SHP77 (cell line): ENCODE measurements at places on chromosomes 5 and 9.
A peak's percentile ranks its signal among the peaks of the same experiment; 100 is the strongest.

DNA sequence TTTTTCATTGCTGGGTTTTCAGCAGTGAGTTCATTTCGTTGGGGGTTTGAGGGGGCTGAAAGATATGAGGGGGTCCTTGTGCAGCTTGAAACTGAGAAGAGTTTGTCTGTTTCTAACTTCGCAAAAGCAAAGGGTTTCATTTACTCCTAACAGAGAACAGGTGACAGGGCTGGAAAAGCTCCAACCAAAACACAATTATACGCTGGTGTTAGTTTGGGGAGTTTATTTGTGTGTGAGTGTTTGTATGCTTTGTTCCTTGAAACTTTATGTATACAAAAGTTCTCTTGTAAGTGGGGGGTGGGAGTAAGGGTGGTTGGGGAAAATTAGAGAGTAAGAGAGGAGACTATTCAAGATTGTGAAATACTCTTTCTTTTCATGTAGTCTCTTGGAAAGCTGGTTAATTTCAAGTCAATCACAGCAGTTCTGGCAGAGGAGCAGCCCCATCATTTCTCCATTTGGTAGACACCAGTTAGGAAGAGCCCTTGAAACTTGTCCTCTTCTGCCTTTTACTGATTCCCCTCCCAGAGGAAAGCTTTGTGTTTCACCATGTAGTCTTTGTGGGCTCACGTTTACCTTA is 881 bp downstream of the TNFAIP8 start:
- no peak for DNase-seq

GRCh38 chr5:68253624-68254585 is 38.3 kb downstream of the PIK3R1 start:
- DNase-seq: no peak

DNA sequence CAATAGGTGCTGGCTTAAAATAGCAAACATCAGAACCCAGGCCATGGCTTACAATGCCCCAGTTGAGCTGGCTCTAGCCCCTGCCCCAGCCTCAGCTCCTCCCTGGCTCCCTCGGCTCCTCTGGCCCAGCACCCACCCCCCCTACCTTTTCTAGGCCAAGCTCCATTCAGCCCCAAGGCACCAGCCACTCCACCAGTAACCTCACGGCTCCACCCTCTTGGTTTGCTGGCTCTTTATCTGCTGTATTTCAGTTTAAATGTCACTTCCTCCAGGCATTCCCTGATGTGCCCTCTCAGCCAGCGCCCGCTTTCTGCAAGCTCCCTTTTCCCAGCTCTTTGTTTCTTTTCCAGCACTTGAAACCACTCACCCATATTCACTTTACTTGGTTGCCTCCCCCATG is 10.6 kb downstream of the C1QTNF2 start:
- DNase-seq: no peak

- no peak for DNase-seq
Measured at GRCh38 chr5:173330338-173331206, 2.4 kb upstream of the STC2 start.

- DNase-seq: no peak
Measured at GRCh38 chr5:143062379-143062778, 292.2 kb downstream of the ARHGAP26 start.

DNA sequence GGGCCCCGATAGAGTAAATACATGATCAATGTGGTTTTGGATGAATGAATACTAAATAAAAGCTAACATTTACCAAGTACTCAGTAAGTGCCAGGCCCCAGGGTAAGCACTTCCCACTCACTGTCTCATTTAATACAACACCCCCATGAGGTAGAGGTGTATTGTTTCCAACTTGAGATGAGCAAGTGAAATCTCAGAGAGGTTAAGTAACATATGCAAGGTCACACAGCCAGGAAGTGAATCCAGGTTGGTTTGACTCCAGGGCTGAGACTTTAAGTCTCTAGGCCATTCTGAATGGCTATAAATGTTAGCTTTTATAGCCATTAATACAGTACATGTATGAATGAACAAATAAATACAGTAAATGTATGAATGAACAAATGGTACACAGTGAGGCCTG is 39.4 kb downstream of the LHX2 start:
- no peak for DNase-seq

GRCh38 chr9:138103111-138103848 is 225.7 kb downstream of the CACNA1B start:
- no peak for DNase-seq

DNA sequence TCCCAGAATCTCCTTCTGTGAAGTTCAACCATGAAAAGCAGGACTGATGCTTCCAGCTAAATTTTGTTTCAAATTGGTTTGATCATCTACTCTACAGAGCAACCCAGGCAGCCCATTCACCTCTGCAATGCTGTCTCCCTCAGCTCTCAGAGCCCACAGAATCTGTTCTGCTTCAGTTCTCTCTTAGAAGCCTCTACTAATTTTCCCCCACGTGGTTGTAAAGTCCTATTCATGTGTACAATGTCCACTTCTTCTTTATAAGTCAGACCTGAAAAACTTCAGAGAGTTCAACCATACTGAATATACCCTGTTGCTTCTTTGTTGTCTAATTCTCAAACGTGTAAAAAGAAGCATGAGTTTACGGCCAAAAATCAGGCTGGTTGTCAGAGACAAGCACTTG is 21.3 kb upstream of the FAM13B start:
- no peak for DNase-seq

- DNase-seq: no peak
Measured at GRCh38 chr9:135130207-135130976, 42.9 kb downstream of the OLFM1 start.

DNA sequence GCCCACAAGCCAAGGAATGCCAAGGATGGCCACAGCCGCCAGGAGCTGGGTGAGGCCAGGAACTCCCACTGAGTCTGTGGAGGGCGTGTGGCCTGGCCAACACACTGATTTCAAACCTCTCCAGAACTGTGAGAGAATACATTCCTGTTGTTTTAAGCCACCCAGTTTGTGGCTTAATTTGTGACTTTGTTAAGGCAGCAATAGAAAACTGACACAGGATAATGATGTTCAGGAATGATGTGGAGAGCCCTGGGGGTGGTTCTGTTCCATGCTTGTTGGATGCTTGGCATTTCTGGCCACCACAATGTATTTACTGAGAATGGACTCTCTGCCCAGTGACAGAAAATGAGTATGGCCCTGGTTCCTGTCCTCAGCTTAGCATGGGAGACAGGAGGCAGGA is 82.8 kb downstream of the DAP start:
- DNase-seq: no peak

DNA sequence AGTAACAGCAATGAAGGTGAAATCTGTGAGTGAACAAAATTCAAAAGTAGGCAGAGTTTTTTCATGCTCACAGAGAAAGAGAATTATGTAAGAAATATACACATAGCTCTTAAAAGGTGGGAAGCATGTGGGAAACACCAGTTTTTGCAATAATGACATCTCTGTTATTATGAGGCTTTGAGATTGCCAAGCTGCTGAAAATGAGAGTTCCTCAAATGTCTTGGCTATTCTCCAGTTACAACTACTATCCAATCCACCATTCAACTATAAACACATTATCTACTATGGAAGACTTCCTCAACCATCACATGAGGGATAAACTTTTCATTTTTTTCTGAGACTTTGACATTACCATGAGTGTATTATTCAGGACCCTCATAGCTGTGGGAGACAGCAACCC is 420.8 kb upstream of the ACTBL2 start:
- no peak for DNase-seq

DNA sequence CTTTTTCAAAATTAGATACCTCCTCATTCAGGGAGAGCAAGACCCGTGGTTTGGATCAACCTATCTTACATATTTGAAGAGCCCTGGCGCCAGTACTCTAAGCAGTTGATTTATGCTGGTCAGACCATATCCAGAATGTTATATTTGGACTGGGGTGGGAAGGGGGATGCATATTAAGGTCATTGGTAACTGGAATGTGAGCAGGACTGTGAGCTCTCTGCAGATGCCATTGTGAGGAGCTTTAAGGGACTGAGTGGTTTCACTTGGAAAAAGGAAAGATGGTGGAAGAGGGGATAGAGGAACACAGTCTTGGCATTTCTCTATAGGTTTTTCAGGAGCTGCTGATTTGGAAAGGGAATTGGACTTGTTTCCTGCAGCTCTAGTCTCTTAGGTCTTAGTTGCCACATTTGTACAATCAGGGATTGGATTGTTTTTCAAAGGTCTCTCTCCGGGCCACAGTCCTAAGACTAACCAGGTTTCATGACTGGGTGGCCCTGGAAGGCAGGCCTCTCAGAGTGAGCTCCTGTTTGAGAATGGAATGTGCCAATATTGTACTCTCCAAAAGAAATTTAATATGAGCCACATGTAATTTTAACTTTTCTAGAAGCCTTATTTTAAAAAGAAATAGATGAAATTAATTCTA is 25.8 kb upstream of the F2R start:
- DNase-seq: no peak

GRCh38 chr5:178196281-178196812 is 8.0 kb upstream of the HNRNPAB start:
- DNase-seq: no peak

GRCh38 chr5:151183456-151184245 is 26.1 kb upstream of the ANXA6 start:
- DNase-seq: peak; percentile 1

- DNase-seq: no peak
Measured at GRCh38 chr5:163874431-163874830, 369.0 kb downstream of the MAT2B start.

GRCh38 chr9:20594608-20595007 is 27.7 kb downstream of the MLLT3 start:
- DNase-seq: no peak

DNA sequence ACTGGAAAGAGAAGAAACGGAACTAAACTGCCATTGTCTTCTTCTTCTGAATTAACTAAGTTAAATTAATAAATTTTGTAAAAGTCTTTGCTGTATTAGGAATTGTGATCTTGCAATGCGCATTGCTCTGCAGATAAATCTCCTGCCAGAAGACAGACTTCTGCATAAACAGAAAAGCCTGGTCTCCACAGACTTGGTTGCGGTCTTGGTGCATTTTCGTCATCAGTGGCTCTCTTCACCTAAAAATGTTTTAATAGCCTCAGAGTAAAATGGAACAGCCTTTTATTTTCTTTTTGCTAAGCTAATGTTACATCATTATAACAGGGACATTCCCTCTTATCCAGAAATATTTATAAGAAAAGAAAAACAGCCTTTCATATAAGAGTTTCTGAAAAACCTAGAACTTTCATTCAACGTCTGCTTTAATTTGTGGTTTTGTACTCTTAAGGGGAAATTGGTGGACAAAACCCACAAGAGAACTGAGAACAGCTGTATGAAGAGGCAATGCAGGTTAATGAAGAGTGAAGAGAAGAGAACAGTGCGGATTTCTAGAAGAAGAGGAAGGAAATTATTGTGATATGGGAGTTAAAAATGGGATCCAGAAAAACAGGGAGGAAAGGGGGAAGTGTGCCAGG is 10.1 kb downstream of the IFNA5 start:
- no peak for DNase-seq

DNA sequence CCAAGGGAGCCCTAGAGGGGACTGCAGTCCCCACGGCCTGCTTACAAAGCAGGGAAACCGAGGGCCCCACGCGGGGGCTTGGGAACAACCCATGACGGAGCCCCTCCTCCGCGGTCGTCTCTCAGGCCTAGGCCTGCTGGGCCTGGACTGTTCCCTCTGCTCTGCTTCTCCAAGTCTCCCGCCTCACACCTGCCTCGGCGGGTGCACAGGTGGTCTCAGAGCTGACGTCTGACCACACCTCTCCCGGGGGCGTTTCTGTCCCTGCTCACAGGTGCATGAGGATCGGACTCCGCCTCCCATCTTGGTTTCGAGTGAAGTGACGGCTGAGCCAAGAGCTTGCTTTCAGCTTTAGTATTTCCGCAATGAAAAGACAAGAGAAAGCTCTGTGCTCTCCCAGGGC is 72.1 kb downstream of the MRPL36 start:
- DNase-seq: no peak

GRCh38 chr9:72428329-72428728 is 63.3 kb upstream of the ZFAND5 start:
- no peak for DNase-seq

GRCh38 chr5:145806923-145807322 is 28.2 kb downstream of the PRELID2 start:
- no peak for DNase-seq
